ENCODE measurements at places on chromosomes 2 and 18.

- DNase-seq, result no peak
Measured at GRCh38 chr2:120543899-120544298, 191.8 kb upstream of the GLI2 start.

DNA sequence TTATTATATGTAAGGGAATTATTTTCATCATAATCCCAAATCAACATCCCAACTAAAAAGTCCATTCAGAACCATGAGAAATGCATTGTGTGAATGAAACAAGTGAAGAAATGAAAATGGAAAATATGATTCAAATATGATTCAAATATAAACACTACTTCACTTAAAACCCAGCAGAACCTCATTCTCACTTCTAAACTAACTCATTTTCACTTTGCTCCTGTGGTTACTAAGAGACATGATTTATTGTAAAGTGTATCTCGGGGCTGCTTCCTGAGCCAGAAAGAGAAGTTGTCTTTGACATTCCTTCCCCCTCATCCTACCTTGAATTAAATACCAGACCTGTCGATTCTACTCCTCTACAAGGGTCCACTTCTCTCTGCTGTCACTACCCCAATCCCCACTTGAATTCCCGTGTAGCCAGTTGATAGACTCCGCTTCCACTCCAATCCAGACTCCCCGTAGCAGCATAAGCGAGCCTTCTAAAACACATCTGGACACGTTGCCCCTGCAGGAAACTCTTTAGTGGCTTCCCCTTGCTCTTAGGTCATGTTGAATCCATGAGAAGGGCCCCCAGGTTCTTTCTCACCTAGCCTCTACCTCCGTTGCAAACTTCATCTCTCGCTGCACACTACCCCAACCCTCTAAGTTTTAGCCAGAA lies 697.0 kb upstream of the ID2 start:
- DNase-seq, result no peak

DNA sequence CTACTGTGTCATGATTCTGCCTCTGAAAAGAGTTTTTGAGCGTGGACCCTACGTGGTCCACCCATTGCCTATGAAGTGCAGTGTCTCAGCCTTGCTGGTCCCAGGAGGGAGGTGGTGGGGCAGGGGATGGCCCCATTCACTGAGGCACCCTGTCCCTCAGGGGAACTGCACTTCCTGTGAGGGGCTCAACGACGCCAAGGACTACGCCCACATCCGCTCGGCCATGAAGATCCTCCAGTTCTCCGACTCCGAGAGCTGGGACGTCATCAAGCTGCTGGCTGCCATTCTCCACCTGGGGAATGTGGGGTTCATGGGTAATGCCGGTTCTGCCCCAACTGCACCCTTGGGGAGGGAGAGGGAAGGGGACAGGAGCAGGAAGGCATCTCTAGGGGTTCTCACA lies 42.5 kb downstream of the MYO7B start:
- no peak for DNase-seq

GRCh38 chr2:6556755-6557154 lies 309.0 kb downstream of the CMPK2 start:
- DNase-seq, result no peak

DNA sequence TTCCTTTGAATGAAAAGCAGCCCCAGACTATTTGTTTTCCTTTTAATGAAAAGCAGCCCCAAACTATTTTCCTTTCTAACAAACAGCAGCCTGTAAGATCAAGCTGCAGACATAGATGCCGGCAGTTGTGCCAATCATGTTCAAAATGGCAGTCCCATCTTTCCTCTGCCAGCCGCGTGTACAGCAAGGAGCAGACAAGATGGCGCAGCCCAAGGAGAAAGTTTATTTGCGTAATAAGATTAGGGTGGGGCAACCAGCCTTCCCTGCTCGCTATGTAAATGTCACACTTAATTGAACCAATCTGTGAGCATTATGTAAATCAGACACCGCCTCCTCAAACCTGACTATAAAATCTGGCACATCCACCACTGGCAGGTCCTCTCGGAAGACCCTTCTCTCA lies 226.0 kb downstream of the TGIF1 start:
- no peak for DNase-seq

DNA sequence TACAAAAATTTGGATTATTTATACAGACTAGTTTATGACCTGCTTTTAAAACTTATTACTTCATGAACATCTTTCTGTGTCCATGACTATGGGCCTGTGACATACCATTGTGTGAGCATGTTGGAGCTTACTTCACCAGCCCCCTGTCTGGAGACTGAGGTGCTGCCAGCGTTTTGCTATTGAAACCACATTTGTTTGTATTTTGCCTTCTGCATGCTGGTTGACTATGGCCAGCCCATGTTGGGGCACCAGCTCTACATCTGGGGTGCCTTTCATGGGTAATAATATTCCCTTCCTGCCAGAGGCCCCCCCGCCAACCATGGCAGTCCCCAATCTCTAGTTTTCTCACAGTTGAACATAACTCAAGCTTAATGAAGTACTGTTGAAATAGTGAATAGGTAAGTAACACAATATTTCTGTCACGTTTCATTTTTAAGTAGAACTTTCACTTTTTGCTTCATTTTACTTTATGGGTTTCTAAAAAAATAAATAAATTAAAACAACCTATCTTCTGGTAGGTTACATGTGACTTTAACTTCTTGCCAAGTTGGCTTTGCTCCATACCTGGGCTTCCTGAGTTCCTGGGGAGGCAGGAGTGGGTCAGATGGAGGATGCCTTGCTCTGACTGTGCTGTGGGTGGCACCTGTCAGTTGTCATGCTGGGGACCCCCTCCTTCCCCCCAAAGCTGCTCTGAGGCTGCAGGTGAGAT lies 63.9 kb downstream of the DGKD start:
- no peak for DNase-seq

- no peak for DNase-seq
Measured at GRCh38 chr18:49813069-49813318, 339 bp downstream of the ACAA2 start.

DNA sequence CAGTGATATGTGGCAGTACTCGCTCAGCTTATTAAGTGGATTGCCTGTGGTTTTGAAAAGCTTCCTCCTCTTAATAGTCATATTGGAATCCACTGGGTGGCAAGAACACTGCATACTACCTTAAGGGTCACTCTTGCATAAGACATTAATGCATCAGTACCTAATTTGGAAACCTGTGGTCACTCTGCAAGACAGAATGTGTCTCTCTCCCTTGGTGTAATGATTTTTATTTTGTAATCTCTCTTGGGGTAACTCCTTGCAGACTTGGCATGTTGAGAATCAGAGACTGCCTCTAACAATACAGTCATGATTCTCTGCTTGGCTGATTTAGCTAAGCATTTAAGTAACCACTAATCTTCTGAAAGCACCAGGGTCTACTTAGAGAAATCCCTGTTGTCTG lies 33.0 kb upstream of the IER3IP1 start:
- DNase-seq, result no peak

DNA sequence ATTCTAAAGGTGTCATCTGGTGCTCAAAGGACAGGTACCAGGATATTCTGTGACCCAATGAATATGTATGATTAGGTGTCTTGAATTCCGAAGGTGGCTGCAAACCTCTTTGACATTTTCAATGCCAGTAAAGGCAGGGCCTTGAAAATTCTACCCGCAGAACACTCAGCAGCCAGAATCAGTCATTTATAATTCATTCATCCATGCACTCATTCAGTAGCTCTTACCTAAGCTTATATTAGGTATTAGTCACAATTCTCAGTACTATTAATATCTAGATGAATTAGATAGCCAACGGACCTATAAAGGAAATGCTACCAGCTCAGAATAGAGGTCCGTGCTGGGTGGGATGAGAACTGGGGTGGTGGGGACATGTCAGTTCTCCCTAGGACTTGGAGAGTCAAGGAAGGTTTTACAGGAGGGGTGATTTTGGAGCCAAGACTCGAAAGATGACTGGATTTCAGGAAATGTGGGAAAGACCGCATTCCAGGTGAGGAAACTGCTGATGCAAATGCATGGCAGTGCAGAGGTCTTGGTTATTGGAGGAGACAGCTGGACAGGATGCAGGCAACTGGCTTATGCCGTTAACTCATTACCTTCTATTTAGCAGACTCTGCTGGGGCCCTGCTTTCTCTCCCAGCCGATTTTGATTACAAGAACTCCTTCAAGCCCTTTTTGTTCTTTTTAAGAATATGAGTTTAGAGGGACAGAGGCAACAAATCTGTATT lies 7.2 kb downstream of the TRIB2 start:
- DNase-seq, result no peak

DNA sequence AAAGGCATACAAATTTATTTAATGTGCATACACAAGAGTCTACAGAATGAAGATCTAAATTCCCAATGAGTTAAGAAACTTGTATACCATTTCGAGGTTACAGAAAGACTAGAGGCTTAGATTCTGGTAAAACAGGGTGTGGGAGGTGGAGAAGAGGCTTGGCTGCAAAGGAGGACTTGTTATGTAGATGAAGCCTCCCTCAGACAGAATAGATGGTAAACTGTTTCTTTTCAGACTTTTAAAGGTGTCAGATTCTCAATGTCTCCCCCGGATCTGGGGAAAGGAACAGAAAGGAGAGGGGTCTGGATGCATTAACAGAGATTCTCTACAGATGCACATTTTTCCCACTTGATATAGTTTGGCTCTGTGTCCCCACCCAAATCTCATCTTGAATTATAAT lies 126.0 kb downstream of the ST6GAL2 start:
- DNase-seq, result no peak

GRCh38 chr2:159030674-159031380 lies 62.4 kb downstream of the TANC1 start:
- no peak for DNase-seq

DNA sequence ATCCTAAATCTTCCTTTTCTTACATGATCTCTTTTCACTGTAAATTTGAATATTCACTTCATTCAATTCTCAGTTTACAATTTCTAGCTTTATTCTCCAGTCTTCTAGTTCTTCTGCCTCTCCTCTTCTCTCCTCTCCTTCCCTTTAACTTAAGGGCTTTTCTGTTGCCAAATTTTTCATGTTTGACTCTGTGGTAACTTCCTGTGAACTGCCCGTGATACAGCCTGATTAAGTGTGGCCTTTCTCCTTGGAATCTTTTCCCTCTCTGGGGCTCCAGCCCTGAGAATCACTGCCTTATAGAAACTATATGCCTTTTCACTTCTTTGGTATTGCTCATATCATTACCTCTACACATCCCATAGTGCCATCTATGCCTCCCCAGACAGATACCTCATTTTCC lies 1923.8 kb upstream of the CELF4 start:
- no peak for DNase-seq

- no peak for DNase-seq
Measured at GRCh38 chr18:28766027-28766426, 589.1 kb upstream of the CDH2 start.

- no peak for DNase-seq
Measured at GRCh38 chr2:196149948-196150347, 21.4 kb downstream of the STK17B start.

DNA sequence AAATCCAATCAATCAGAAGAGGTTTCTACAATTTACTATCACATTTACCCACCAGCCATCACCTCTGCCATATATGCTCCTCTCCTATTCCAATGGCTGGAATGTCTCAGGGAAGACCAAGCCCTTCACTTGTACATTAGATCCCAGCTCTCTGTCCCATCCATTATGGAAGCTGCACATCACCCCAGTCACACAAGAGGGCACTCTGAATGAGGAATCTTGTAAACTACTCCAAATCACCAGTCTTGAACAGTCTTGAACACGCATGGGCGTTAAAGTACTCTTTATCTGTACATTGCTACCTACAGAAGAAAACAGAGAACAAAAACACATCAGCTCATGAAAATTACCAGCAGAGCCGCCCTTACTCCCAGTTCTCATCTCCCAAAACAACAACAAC lies 38.7 kb downstream of the ZC3H8 start:
- DNase-seq, result peak; percentile 4

DNA sequence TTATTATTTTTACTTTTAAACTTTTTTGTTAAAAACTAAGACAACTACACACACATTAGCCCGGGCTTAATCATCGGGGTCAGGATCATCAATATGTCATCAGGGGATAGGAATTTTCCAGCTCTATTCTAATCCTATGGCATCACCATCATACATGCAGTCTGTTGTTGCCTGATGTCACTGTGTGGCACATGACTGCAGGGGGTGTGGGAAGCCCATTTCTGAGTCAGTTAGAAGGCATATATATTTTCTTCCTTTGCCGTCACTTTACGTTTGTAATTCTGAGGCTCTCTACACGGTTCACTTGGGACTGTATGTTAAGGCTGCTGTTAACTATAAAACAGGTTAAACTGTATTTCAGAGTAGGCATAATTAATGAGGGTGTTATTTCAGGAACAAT lies 144.4 kb upstream of the ITGA6 start:
- DNase-seq, result no peak

- no peak for DNase-seq
Measured at GRCh38 chr2:10301941-10302478, 694 bp upstream of the HPCAL1 start.

DNA sequence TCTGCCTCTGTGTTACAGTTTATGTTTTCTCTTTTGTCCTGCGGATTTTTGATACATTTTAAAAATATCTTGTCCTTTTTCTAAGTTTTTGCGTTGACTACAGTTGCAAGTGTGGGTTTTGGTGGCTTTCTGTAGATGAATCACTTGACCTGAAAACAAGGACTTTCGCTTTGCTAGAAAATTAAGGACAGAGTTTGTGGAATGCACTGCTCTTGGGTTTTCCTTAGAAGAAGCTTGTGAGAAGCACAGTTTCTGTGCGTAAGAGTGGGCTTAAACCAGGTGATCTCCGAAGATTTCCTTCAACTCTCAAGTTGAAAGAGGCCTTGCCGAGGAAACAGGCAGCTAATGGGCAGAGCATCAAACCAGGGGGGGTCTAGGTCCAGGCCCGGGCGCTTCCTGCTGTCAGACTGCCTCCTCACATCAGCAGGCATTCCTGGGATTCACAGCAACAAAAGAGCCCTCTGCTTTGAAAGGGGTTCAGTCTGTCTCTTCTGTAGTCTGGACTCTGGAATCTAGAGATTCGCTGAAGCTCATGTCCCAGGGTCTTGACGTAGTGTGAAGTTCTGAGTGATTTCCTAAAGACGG lies 17.3 kb downstream of the NCK2 start:
- DNase-seq, result no peak

GRCh38 chr2:101446869-101447268 lies 28.0 kb downstream of the RFX8 start:
- no peak for DNase-seq

DNA sequence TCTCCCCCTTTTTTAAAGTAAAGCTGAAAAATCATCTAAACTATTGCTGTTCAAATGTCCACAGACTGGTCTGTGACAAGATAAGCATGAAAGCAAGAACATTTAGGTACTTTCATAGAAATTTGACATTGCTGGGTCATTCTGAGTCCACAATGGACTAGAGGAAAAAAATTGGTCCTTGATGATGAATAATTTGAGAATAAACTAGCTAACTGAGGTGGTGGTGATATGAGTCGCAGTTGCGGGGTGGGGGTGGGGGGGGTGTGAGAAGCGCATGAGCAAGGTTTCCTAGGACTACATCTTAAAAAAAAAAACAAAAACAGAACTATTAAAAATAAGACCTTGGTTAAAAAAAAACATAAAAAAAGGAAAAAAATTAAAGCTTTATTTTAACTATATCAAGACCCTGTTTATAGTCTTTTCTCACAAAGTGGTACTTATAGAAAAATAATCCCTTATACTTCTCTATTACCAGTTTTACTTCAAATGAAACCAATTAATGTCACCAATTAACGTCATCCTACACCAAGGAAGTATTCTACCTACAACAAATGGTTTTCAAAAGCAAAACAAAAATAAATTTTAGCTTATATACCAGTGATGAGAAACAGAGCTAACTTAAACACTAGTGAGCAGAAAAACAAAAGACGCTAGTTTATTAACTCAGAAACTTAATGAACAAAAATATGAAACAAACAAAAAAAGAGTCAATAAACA lies 88.1 kb downstream of the ASXL2 start:
- DNase-seq, result no peak

- DNase-seq, result no peak
Measured at GRCh38 chr2:173258701-173259100, 96.0 kb upstream of the CDCA7 start.

- no peak for DNase-seq
Measured at GRCh38 chr2:239762655-239763269, 262.4 kb downstream of the NDUFA10 start.
